ENCODE measurements at places on chromosomes 11 and 22. TPM values are rescaled to one million over a fixed set of nuclear protein-coding genes. Genes with fewer than 3 reads are reported as not detected.

Gene BEST1
- polyA plus RNA-seq: 0.75 TPM

Gene LUZP2
- polyA plus RNA-seq: 3.8 TPM

Gene ALDH3B1
- 0.52 TPM for polyA plus RNA-seq

Gene CWC15
- polyA plus RNA-seq: 168 TPM

Gene MED15
- polyA plus RNA-seq: 27.7 TPM

Gene RBMXL2
- not detected for polyA plus RNA-seq

Gene MMP13
- polyA plus RNA-seq: not detected

Gene OR51B2
- polyA plus RNA-seq: not detected

Gene CTSC
- polyA plus RNA-seq: 444 TPM

Gene SMIM35
- not detected for polyA plus RNA-seq

Gene NTM
- 12.3 TPM for polyA plus RNA-seq

Gene OR8J3
- polyA plus RNA-seq: not detected

Gene CCDC81
- polyA plus RNA-seq: 0.37 TPM

Gene KIRREL3
- 0.13 TPM for polyA plus RNA-seq

Gene TBC1D22A
- 9.6 TPM for polyA plus RNA-seq

Gene CALCA
- 2.5 TPM for polyA plus RNA-seq

Gene DBX1
- polyA plus RNA-seq: 0.16 TPM

Gene NPAS4
- 0.71 TPM for polyA plus RNA-seq

Gene ALG9
- polyA plus RNA-seq: 25.4 TPM

Gene CHRM1
- 0.44 TPM for polyA plus RNA-seq

Gene ASPHD2
- 8.3 TPM for polyA plus RNA-seq

Gene C11orf52
- 4.7 TPM for polyA plus RNA-seq

Gene CARNS1
- 0.52 TPM for polyA plus RNA-seq

Gene LRRN4CL
- polyA plus RNA-seq: 0.08 TPM

Gene CREB3L1
- 10.3 TPM for polyA plus RNA-seq

Gene NDUFA6
- polyA plus RNA-seq: 433 TPM

Gene CSF2RB
- polyA plus RNA-seq: not detected

Gene OR10S1
- not detected for polyA plus RNA-seq

Gene OR2AG2
- polyA plus RNA-seq: 0.26 TPM

Gene OR5A1
- 0.21 TPM for polyA plus RNA-seq

Gene PRDM11
- 0.97 TPM for polyA plus RNA-seq

Gene OR6T1
- not detected for polyA plus RNA-seq

Gene OR4D5
- polyA plus RNA-seq: not detected

Gene CHADL
- 0.70 TPM for polyA plus RNA-seq

Gene PNPLA5
- 2.3 TPM for polyA plus RNA-seq

Gene NOX4
- polyA plus RNA-seq: 1.9 TPM

Gene MRGPRF
- polyA plus RNA-seq: 3.3 TPM

Gene SLC15A3
- 14.2 TPM for polyA plus RNA-seq
